ENCODE measurements at places on chromosomes 2 and 18.
A peak's percentile ranks its signal among the peaks of the same experiment; 100 is the strongest.

DNA sequence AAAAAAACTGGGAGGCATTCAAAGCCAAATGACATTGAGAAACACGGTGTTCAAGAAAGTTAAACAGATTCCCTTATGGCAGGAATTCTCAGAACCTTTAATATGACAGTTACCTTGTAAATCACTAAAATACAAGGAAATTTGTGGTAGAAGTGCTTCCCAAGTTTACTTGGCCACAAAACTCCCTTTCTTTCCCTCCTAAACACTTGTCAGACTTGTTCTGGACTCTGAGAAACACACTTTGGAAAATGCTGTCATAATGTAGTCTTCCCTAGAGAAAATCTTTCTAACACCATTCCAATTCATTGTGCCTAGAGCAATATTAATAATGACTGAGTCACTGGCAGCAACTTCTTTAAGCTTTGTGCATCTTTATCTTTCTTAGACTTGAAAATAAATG lies 140.4 kb downstream of the ANKRD44 start:
- no peak for DNase-seq

- DNase-seq, result no peak
Measured at GRCh38 chr2:230053753-230054478, 14.8 kb downstream of the SLC16A14 start.

DNA sequence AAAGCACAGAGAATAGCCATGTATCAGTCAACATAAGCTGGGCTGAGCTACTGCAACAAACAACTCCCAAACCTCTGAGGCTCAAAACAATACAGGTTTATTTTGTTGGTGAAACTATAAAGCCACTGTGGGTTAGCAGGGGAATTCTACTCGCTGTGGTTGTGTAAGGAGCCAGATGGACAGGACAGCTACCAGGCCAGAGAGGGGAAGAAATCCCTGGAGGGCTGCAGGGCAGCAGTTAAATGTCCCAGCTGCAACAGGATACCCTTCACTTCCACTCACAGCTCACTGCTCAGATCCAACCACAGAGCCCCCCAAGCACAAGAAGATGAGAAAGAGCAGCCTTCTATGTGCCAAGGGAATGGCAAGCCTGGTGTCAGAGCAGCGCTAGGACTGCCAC lies 245.9 kb upstream of the RAB6C start:
- DNase-seq, result no peak

DNA sequence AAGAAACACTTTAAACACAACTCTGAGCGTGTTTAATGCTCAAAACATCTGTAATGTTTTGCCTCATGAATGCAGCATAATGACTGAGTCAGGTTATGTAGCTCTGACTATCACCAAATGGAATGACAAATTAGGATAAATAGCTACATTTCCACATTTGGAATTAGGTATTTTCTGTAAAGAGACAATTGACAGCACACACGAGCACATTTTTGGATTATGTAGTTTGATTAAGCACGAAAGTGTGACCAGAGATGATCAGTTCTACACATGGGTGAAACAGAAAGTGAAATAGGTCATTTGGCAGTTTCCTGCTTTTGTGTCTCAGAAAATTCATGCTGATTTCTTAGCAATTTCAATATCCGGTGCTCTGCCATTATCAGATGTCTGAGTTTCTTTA lies 29.0 kb downstream of the LPIN1 start:
- DNase-seq, result no peak

DNA sequence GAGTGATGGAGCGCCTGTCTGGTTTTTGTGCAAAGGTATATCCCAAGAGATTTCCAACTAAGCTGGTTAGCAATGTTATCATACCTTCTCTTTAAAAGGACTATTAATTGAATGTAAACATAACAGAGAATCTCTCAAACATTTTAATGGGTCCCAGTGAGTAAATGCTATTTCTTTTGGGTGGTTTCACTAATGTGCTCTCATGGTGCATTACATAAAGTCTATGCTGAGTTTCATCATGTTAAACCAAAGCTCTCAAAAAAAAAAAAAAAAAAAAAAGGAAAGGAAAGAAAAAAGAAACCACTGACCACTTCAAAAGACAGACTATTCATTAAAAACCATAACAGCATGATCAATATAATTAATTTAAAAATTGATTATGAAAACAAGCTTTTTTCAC lies 119.1 kb upstream of the SCN1A start:
- DNase-seq, result no peak

- DNase-seq, result no peak
Measured at GRCh38 chr2:26074676-26075075, 40.8 kb downstream of the RAB10 start.

- no peak for DNase-seq
Measured at GRCh38 chr2:105796131-105796638, 51.5 kb downstream of the NCK2 start.

- no peak for DNase-seq
Measured at GRCh38 chr2:234949762-234950434, 1.9 kb upstream of the SH3BP4 start.

- no peak for DNase-seq
Measured at GRCh38 chr2:174632841-174633622, 35.4 kb upstream of the WIPF1 start.

- no peak for DNase-seq
Measured at GRCh38 chr2:1486670-1487069, 73.4 kb downstream of the TPO start.

- DNase-seq, result no peak
Measured at GRCh38 chr2:156046900-156047299, 285.6 kb downstream of the NR4A2 start.

DNA sequence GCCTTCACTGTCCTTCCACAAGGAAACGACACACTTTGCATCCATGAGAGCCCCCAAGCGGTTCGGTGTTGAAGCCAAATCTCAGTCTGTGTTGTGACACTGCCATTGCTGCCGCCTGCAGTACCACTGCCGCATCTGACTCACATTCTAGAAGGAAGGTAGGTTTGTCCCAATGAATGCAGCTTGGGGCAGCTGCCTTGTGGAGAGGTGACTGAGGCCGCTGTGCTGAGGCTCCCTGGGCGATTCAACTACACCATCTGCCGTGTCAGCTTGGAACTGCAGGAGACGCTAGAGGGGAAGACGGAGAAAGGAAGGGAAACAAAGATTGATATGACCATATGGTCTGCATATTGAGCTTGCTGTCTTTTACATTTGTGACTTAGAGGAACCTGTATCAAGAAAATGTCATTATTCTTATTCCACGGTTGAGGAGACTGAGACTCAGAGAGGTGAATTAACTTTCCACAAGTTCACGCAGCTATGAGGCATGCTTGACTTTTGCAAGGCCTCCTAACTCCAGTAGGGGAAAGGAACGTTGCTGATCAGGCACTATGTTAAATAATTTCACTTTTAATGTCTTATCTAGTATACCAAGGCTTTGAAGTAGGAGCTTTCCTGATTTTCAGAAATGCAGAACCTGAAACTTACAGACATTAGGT lies 43.5 kb upstream of the LMAN1 start:
- DNase-seq, result peak; percentile 78

DNA sequence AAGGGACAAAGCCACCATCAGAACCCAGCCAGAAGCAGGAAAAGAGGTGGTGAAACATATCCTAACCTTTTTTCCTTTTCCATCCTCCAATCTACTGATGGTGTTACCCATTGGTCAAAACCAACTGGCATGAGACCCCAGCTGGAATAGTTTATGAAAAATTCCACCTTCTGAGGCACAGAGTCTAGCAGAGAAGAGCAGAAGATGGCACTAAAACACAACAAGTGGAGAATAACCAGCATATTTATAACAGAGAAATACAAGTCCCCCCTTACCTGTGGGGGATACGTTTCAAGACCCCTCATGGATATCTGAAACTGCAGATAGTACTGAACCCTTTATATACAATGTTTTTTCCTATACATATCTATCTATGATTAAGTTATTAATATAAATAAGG lies 4.9 kb upstream of the INPP1 start:
- no peak for DNase-seq

DNA sequence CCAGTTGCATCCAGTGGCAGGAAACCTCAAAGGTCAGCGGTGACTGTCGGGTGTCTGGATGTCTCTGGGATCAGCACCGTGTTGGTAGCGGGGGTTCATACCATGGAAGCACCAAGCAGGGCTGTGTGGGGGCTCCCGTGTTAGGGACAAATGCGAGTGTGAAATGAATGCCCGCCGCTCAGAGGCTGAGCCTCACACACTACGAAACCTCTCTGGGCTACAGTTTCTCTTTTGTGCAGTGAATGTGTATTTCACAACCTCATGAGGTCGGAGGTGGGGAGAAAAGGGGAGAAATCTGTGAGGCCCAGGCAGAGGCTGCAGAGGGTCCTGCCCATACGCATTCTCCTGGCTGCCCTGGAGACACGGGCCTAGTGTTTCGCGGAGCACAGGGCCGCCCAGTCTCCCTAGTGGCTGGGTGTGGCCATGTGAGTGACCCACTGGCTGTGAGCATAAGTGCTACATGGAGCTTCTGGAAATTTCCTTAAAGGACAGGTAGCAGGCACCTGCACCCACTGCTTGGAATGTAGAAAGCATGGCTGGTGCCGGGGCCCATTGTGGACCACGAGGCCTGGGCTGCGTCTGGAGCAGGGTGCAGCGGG lies 138.0 kb upstream of the GLI2 start:
- no peak for DNase-seq

GRCh38 chr2:100655446-100655845 lies 92.7 kb downstream of the PDCL3 start:
- DNase-seq, result no peak

DNA sequence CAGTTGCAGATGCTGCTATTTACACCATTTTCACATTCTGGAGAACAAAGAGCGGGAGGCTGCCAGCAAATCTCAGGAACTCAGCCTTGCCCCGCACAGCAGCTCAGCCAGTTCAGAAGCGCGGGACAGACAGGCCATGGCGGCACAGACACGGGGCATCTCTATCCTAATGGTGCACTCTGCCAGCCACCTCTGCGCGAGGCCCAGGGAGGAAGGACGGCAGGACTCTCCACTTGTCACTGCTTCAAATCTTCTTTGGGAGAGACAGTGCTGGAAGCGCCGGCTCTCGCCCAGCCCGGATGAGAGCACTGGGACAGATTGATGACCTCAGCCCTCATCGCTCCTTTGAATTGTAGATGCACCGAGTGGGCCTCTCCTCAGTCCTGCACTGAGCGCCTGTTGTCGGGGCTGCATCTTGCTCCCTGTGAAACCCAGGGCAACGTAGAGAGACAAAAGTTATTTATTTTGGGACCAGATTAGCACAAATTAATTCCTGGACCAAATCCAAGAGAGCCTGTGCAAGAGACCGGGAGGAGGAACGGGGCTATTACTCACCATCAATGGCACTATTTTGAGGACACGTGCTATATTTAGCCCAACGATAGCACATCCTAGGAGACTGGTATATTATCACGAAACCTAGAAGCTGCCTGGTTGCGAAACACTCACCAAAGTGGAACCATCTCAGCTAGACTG lies 211.4 kb upstream of the SMIM21 start:
- DNase-seq, result peak; percentile 82

GRCh38 chr18:37247497-37248161 lies 318.0 kb downstream of the CELF4 start:
- peak; percentile 5 for DNase-seq

- DNase-seq, result peak; percentile 57
Measured at GRCh38 chr2:106073678-106074406, 120.3 kb downstream of the UXS1 start.

DNA sequence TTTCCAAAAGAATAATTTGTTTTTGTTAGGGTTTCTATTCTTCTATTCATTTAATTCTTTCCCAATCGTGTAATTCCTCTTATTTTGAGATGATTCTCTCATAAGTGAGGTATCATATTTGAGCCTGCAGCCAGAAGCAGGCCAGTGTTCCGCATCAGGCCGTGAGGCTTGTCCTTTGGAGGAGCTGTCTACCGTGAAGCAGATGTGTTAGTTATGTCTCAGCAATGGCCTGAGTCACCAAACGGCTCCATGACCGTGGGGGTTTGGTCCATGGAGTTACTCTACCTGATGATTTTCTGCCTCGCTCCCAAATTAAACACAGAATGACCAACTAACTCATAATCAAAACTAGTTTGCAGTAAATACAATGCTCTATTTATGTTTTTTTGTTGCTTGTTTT lies 64.2 kb upstream of the TMEM87B start:
- DNase-seq, result no peak

GRCh38 chr2:237862528-237862895 lies 3.1 kb downstream of the RAMP1 start:
- no peak for DNase-seq

DNA sequence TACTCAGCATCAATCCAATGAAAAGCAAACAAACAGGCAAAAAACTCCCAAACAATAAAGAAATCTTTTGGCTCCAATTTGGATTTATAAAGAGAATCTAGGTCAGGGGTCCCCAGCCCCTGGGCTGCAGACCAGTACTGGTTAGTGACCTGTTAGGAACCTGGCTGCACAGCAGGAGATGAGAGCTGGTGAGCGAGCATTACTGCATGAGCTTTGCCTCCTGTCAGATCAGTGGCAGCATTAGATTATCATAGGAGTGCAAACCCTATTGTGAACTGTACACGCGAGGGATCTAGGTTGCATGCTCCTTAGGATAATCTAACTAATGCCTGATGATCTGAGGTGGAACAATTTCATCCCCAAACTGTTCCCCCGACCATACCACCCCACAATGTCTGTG lies 102.2 kb downstream of the KIAA1328 start:
- no peak for DNase-seq

GRCh38 chr2:188414411-188414810 lies 122.7 kb downstream of the GULP1 start:
- DNase-seq, result no peak

- DNase-seq, result no peak
Measured at GRCh38 chr2:60423505-60423904, 129.9 kb downstream of the BCL11A start.

GRCh38 chr2:136572335-136572734 lies 193.0 kb upstream of the THSD7B start:
- DNase-seq, result peak; percentile 59

DNA sequence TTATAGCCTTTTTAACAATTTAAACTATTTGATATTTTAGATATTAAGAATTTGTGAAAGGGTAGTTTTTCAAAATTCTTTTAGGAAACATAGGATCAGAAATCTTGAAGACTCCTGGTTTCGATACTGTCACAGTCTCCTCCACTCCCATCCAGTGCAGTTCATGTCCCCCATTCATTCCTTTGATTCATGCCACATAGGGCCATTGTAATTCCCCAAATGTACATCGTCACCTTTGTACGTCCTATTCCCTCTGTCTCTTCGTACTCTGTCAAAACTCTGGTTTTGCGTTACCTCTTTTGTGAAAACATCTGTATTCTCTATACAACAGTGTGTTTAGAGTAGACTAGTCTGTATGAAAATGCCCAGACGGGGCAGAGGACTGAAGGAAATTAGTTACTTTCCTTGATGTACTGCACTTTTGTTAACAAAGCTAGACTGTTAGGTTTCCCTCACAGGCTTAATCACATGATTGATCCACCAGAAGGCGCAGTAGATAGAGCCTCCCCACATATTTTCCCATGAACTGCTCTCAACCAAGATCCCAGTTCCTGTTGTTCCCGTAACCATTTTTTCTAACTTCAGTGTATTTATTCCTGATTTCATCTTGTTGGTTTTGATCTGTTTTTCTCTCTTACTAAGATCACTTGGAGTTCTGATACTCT lies 2.5 kb downstream of the MRPL35 start:
- no peak for DNase-seq
